ENCODE measurements at places on chromosomes 7 and 10.

- DNase-seq = no peak
These were observed 756.0 kb downstream of the KCNMA1 start for GRCh38 chr10:76881477-76882220.

GRCh38 chr7:102859084-102859798 lies 53.6 kb upstream of the LRRC17 start:
- no peak for DNase-seq

GRCh38 chr10:78170026-78170475 lies 136.4 kb downstream of the RPS24 start:
- peak; percentile 62 for DNase-seq

DNA sequence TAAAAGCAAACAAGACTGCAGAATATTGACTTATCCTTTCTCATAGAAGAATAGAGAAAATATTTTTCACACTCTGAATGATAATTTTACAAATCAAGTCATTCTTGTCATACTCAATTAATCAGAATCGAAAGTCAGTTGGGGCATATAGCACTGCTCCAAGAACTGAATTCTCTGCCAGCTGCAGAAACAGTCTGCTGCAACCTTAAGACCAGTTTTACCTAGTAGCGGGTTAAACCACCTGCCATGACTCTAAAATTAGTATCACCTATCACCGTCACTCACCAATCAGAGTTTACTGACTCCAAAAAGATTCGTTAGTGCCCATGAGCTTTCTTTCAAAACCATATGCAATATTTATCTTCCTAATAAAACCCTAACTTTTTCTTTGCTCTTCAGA lies 429.0 kb upstream of the GRM3 start:
- no peak for DNase-seq

- DNase-seq = no peak
These were observed 86.9 kb upstream of the MKI67 start for GRCh38 chr10:128213156-128213555.

GRCh38 chr10:37976880-37977203 lies 395 bp upstream of the ZNF25 start:
- no peak for DNase-seq

GRCh38 chr10:24642921-24643678 lies 80.6 kb downstream of the ARHGAP21 start:
- DNase-seq = peak; percentile 86

DNA sequence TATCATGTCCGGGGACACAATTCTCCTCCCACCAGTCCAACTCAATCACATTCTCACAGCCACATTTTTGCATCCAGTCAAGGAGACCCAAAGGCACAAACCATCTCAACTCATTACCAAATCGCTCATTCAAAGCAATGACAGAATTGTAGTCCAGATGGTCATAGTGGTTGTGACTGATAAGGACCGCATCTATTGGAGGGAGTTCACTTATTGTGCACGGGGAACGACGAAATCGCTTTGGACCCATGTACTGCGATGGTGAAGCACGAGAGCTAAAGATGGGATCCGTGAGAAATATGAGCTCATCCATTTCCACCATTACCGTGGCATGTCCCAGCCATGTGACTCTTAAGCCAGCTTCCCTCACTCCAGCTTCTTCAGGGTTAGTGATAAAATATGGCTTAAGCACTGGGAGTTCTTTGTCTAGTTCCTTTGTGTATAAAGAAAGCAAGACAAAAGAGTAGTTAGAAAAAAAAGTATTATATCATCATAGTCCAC lies 29.1 kb downstream of the NAPEPLD start:
- DNase-seq = no peak

DNA sequence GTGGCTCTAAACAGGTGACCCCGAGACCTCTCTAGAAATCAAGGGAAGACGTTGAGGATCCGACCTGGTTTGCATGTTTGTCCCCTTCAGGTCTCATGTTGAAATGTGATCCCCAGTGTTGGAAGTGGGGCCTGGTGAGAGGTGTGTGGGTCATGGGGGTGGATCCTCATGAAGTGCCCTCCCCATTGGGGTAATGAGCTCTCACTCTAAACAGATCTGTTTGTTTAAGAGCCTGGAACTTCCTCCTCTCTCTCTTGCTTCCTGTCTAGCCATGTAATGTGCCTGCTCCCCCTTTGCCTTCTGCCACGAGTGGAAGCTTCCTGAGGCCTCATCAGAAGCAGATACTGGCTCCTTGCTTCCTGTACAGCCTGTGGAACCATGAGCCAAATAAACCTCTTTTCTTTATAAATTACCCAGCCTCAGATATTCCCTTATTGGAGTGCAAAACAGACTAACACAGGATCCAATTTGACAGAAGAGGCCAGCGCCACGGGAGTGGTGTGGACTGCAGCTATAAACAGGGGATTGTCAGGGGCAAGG lies 10.8 kb upstream of the POLM start:
- DNase-seq = no peak

GRCh38 chr7:104553074-104553473 lies 224.7 kb downstream of the LHFPL3 start:
- DNase-seq = no peak

- no peak for DNase-seq
These were observed 267.2 kb upstream of the LRGUK start for GRCh38 chr7:133859871-133860450.

DNA sequence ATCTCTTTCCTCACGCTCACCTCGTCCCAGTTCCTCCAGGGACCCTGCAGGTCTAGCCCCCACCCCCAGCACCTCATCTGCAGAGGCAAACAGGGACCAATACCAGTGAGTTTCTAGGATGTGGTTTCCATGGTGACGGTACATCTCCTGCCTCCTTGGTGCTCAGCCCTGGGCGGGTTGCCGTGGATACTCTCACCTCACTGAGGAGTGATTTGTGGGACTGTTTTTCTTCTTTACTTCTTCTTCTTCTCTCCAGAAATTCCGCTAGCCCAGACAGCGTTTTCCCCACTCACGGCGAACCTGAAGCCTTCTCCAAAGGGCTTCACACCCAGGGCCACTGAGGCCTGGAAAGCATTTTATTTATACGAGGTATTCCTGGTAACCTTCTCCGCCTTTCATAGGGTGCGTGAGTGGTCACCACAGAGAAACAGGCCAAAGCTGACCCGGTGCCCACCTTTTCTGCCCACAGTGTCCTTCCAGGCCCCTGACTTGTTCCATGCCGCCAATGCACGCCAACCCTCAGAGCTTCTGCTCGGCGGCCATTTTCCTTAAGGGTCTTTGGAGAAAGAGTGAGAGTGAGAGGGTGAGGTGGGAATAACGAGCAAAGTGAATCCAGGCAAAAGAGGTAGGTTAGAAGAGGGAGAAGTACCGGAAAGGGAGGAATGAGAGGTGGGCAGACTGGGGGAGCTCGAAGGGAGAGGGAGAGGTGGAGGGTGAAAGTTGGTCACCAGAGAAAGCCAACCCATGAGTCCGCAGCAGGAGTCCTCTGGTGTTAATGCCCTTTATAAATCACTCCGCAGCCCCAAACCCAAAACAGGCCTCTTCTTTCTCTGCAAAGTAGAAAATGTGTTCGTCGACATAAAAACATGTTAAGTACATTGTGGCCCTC lies 15.5 kb downstream of the FAM241B start:
- DNase-seq = no peak

GRCh38 chr7:107233981-107234380 lies 65.2 kb downstream of the HBP1 start:
- DNase-seq = no peak

GRCh38 chr10:92593619-92594588 lies 974 bp downstream of the KIF11 start:
- DNase-seq = no peak

- peak; percentile 73 for DNase-seq
These were observed 57.7 kb downstream of the CREB3L2 start for GRCh38 chr7:137944168-137944567.

- no peak for DNase-seq
These were observed 22.8 kb downstream of the EEPD1 start for GRCh38 chr7:36175886-36176285.
